ENCODE measurements at places on chromosomes 3 and 15. TPM values are rescaled to one million over a fixed set of nuclear protein-coding genes. Genes with fewer than 3 reads are reported as not detected.

MESP2 gene
- 0.54 TPM for total RNA-seq

ZBTB47 gene
- total RNA-seq: 2.5 TPM

ZBED2 gene
- 1.0 TPM for total RNA-seq

DUT gene
- 137 TPM for total RNA-seq

H1-8 gene
- not detected for total RNA-seq

ACKR2 gene
- not detected for total RNA-seq

CLDN18 gene
- not detected for total RNA-seq

IQCH gene
- total RNA-seq: 3.2 TPM

IGF2BP2 gene
- 44.6 TPM for total RNA-seq
